ENCODE measurements at places on chromosomes 5 and 9.

GRCh38 chr5:107231191-107231590, 439.5 kb downstream of the EFNA5 start:
- DNase-seq: no peak

- DNase-seq: no peak
Observed at GRCh38 chr5:141941307-141941706, 16.7 kb downstream of the PCDH12 start.

DNA sequence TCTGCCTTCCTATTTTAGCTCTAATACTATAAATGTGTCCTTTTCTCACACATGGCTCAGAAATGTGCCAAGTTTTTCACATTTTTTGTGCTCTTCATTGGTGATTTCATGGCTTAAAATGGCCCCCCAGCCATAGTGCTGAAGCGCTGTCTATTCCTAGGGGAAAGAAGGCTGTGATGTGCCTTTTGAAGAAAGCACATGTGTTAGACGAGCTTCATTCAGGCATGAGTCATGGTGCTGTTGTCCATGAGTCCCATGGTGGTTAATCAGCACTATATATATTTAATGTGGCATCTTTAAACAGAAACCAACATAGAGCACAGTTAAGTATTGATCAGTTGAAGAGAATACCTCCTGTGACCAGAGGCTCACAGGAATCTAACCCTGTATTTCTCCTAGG, 55.8 kb downstream of the PDE8B start:
- no peak for DNase-seq

DNA sequence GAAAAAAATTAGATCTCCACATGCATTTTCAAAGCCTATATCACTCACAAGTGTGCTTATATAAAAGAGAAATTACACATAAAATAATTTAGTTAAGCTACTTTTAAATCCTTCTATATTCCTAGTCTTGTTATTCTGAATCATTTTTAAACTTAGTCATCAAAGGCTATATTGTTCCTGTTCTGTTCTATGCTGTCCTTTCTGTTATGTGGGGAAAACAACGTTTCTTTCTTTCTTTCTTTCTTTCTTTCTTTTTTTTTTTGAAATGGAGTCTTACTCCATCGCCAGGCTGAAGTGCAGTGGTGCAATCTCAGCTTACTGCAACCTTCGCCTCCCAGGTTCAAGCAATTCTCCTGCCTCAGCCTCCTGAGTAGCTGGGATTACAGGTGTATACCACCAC, 389.2 kb upstream of the FTMT start:
- no peak for DNase-seq

- DNase-seq: no peak
Observed at GRCh38 chr5:12668564-12668963, 764.3 kb upstream of the CTNND2 start.

GRCh38 chr9:89996116-89996515, 391.3 kb downstream of the GADD45G start:
- no peak for DNase-seq

GRCh38 chr9:70987986-70988385, 133.4 kb downstream of the TRPM3 start:
- no peak for DNase-seq

DNA sequence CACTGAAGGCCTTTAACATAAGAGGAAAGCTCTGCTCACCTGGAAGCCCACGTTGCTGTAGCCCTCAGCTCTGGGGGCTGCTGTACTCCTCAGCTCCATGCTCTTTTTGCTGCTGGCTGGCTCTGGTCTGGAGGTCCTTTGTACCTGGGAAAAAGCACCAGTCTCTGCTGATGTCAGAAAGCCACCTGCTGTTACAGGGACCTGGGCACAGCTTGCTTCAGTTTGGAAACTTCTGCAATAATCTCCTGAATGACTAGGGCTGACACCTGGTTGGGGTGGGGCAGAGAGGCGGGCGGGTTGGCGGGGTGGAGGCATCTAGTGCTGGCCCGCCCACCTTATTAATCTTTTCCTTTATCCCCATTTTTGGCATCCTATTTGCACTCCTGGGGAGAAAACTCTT, at the start of gene SLC28A3:
TSS of gene SLC28A3 (minus strand) at position 224 of the 400 bp plus-strand sequence. CDS start at position 99, 125 bp downstream.
- no peak for DNase-seq

DNA sequence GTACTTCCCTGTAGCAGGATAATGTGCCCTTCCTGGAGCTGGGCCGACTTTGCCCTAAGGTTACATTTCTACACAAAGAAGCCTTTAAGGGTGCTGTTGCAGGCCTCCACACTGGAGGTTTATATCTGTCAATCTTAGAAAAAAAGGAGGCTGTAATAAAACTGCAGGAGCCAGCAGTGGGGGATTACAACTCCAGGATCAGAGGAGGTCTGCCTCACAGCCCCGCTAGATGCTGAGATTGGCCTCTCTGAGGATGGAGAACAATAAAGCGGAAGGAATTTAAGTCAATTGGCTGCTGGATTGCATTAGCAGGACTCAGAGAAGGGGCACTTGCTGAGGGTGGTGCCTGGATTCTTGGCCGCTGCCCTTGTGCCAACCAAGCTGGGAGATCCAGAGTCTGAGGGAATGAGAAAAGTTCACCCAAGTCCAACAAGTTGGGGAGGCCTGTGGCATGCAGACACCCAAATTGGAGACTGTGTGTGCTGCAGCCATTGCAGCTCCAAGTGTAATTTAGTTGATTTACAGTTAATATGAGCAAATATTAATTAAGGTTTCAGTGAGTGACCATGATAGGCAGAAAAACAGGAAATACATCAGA, 99.0 kb upstream of the SSBP2 start:
- DNase-seq: no peak

DNA sequence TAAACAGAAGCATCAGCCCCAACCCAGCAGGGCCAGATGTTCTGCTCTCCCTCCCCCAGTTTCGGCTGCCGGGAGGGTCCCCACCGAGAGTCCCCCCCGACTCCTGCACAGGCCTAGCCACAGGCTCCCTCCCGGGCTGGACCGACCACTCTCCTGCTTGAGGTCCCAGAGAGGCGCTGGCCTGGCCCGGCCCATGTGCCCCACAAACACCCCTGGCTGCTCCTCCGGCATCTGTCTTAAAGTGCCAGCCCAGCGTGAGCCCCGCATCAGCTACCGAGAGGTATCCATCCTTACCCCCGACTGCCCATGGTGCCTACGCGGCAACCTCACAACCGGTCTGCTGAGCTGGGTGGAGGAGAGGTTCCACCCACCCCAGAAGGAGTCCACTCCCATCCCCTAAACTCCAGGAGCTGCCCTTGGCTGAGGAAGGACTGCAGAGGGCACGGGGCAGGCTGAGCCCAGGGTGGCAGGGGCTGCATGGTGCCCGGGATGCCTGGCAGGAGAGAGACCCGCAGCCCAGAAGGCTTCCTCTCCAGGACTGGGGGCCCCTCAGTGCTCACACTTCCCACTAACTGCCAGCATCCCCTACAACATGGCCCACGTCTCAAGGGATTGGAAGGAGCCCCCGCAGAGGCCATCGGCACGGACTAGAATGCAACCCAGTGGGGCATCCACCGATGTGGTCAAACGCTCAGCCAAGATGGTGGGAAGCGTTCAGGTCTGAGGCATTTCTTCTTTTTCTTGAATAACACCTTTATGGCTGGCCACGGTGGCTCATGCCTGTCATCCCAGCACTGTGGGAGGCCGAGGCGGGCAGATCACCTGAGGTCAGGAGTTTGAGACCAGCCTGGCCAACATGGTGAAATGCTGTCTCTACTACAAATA, 15.6 kb upstream of the EGFL7 start:
- no peak for DNase-seq

- no peak for DNase-seq
Observed at GRCh38 chr5:140111011-140111858, 2.7 kb upstream of the PURA start.

- DNase-seq: no peak
Observed at GRCh38 chr9:87718852-87719612, 6.9 kb upstream of the CTSL start.

- DNase-seq: no peak
Observed at GRCh38 chr9:27719711-27720110, 146.4 kb upstream of the C9orf72 start.

DNA sequence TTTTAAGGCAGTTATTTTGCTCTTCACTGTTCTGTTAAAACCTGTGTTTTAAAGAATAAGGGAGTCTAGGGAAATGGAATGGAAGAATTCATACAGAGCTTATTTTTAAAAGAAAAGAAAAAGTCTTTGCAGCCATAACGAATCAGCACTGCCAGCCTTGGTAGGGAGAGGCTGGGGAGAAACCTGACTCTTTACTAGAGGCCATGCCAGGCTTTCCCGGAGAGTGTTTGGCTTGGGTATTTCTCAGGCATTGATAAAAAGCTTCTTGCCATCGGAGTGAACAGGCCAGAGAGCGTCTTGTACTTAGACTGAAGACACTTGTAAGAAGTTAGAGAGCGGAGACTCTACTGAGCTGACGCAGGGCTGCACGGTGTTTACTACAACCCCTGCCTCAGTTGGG, 72.7 kb upstream of the NFIL3 start:
- DNase-seq: no peak

DNA sequence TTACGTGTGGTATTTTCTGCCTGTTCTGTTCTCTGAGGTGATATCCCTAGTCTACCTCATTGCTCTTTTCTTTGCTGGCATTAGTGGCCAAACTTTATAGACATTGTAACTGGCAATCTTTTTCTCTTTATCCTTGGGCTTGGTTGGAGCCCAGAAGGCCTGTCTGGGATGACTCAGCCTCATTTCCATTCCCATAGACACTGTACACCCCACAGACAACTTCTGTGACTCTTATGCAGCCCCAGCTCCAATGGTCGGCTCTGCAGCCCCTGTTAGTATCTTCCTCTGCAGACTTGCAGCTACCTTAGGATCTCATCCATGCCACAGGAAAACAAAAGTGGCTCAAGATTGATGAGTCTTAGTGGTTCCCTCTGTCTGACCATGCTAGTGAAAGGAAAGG, 79.8 kb downstream of the CFAP95 start:
- DNase-seq: no peak

- no peak for DNase-seq
Observed at GRCh38 chr5:149615976-149616375, 34.7 kb downstream of the ARHGEF37 start.

- peak; percentile 22 for DNase-seq
Observed at GRCh38 chr5:177478711-177479646, 5.5 kb upstream of the DBN1 start.

DNA sequence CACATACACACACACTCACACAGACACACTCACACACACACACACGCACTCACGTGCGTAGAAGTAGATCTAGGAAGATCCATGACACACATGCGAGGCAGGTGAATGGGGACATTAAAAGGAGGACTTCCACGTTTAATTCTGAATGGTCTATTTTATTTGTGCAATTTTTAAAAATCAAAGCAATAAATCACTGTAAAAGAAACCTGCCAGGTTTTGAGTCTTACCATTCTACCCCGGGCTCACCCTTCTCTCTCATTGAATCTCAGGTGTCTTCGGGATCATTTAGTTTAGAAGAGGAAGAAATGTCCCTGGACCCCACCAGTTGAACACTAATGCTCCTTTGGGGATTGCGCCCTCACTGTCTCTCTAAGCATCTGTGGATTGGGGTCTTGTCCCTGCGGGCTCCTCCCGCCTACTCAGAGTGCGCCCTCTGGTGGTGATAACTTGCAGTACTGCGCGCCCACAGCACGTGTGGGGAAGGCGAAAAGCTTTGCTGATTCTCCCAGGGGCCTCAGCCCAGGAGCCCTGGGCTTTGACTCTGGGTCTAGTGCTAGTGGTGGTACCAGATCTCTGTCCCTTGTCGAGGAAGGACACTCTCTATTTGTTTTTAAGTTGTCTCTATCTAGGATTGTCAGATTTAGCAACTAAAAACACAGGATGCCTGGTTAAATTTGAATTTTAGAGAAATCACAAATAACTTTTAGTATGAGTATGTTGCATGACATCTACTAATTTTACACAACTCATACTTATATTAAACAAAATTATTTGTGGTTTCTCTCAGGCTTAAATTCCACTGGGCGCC, 34.8 kb downstream of the BOD1 start:
- peak; percentile 25 for DNase-seq

GRCh38 chr9:123257276-123257675, 11.1 kb downstream of the STRBP start:
- no peak for DNase-seq

DNA sequence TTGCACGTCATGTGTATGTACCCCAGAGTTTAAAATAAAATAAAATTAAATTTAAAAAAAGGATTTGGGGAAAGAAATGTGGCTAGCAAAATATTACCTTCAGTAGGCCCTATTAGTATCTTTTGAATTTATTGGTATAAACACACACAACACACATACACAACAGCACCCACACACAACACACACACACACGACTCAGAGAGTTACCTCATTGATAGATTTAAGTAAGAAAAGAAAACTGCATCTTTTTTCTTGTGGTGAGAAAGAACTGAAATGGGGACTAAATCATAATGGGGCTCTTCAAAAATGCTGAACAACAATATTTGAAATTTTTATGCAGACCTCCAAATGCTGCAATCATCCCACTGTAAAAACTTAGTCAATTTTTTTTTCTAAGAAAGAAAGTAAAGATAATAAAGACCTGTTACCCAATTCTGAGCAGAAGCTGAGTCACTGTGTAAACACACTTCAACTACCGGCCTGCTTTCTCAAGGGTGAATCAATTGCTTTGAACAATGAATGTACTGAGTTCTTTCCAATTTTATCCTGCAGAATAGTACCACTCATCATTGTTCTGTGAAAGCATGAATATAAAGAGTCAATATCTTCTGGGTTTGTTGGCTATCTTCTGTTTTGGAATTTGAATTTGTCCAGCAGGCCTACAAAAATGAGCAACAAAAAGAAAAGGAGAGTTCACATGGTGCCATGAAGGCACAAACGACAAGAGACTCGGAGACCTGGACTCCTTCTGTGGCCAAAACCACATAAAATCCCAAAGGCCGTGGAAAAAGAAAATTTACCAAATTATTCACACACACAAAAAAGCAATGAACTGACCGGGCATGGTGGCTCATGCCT, 57.9 kb upstream of the CCNG1 start:
- no peak for DNase-seq

DNA sequence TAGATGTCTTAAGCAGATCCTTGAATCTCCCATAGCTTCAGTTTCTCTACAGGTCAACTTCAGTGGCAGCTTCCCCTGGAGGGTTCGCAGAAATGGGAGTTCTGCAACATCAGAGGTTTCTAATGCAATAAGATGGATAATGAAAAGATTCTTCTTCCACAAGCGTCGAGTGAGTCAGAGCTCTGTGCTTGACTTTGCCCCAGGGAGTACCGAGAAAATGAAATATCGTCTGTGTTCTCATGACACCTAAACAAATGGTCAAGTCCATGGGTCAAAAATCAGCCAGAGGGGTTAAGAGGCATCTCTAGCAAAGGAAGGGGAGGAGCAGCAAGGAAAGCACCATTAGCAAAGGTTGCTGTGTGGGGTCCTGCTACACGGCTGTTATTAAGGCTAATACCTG, 3.2 kb upstream of the ADRA1B start:
- no peak for DNase-seq

- DNase-seq: no peak
Observed at GRCh38 chr5:171872666-171873065, 87.0 kb downstream of the SMIM23 start.

DNA sequence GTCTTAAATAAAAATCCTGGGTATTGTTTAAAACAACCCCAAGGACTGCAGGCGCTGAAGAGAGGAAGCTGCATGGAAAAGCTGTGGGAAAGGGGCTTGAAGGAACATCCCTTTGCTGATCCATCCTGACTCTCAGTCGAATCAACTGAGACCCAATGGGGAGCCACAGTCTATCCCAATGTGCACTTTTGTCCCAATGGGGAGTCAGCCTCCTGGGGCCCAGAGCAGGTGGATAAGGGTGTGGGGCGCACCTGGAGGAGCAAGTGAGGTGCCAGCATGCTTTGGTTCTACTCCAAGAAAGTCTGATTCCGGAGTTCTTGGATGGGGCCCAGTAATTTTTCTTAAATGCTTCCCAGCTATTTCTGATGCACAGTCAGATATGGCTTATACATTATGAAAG, 118.1 kb downstream of the COL23A1 start:
- no peak for DNase-seq

GRCh38 chr5:111641533-111642233, 115.3 kb downstream of the NREP start:
- DNase-seq: no peak
